Progenitor cell of endocrine pancreas (in vitro differentiated cells): ENCODE measurements at places on chromosomes 2 and 18.

GRCh38 chr18:46497129-46497528 is 159.9 kb downstream of the LOXHD1 start:
- peak; percentile 66 for DNase-seq

GRCh38 chr2:144405321-144405720 is 114.6 kb downstream of the ZEB2 start:
- no peak for DNase-seq

GRCh38 chr2:237025090-237025865 is 60.4 kb upstream of the COPS8 start:
- no peak for DNase-seq

DNA sequence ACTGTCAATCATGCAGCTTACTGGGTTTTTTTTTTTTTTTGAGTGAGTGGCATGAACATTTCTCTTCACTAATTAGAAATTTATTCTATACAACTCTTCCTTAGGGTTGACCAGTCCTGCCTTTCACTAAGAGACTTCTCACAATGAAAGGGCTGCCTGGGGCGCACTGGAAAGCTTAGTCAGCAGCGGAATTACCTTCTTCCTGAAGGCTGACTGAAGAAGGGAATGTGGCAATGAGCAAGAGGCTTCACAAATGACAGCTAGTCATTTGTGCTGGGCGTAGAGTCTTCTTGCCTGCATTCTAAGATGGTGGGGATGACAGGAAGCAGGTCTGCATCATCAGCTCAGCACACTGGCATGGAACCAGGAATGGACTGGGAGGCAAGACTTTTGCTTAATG is 15.6 kb upstream of the SCN3A start:
- no peak for DNase-seq

DNA sequence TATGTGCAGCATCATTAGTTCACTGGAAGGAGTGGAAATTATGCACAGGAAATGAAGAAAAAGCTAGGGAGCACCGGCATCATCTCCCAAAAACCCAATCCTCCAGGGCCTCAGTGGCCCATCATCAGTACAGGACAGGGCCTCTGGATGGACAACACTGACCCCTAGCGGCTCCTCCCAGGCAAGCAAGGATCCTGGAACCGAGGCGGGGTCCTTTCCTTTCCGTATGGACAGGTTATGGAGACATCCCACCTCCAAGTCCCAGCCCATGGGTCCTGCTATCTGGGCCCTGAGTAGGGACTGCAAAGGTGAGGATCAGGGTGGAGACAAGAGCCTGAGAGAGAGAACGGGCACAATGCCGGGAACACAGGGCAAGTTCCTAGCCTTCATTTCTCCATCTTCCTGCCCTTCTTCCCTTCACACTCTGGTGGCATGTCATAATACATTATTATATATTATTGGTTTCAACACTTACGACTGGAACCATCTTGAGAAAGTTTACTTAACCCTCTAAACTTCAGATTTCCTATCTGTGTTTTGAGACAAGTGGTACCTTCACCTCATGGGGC is 68.2 kb downstream of the ZNF516 start:
- peak; percentile 41 for DNase-seq

- no peak for DNase-seq
These were observed 50.1 kb upstream of the HAAO start for GRCh38 chr2:42842466-42842865.

GRCh38 chr18:72986103-72986502 is 118.3 kb upstream of the NETO1 start:
- DNase-seq, result no peak

GRCh38 chr2:191280834-191281756 is 35.9 kb downstream of the MYO1B start:
- DNase-seq, result no peak

DNA sequence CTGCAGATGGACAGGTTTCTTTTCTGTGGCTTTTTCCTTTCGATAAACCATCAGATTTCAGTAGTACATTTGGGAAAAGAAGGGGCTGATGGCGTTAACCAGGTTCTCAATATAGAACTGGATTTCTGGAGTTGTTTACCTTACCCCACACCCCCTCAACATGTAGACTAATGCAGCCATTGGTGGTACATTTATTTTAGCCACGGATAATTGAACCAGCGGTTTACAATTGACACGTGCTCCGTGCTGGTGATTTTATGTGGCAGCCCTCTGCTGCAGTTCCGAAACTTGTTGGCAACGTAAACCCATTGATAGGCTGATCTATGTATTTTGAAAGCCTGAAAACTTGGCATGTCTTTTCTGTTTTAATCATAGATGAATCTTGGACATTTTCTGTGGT is 5.4 kb downstream of the SOX11 start:
- DNase-seq, result no peak

DNA sequence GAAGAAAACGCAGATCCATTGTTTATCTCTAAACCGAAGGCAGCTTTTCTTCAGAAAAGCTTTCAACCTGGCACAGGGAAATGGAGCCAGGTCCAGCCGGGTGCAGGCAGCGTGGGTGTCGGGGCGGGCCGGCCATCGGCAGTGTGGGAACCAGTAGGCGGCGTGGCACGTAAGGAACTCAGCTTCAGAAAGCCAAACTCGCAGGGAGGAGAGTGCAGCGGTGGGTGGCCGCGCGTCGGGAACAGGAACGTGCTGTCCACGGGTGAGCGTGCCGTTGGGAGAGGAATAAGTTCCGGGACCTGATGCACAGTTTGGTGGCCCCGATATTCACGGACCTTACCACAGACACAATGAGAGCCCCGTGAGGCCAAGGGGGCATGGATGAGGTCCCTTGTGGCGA is 270.4 kb downstream of the TWIST2 start:
- DNase-seq, result no peak

DNA sequence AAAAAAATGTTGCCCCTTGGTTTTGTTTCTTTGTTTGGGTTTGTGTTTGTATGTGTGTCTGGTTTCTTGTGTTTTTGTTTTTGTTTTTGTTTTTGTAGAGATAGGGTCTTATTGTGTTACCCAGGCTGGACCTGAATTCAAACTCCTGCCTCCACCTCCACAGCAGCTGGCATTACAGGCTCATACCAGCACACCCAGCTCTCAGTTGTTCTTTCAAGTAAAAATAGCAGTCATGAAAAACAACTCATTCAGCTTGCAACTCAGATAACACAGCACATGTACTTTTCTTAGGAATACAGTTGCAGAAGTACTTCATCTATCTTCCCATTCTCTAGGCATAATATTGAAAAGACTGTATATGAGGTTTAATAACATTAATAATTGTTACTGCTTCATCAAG is 37.0 kb downstream of the ZC3H8 start:
- no peak for DNase-seq

GRCh38 chr2:69297216-69297615 is 89.8 kb downstream of the GFPT1 start:
- no peak for DNase-seq

DNA sequence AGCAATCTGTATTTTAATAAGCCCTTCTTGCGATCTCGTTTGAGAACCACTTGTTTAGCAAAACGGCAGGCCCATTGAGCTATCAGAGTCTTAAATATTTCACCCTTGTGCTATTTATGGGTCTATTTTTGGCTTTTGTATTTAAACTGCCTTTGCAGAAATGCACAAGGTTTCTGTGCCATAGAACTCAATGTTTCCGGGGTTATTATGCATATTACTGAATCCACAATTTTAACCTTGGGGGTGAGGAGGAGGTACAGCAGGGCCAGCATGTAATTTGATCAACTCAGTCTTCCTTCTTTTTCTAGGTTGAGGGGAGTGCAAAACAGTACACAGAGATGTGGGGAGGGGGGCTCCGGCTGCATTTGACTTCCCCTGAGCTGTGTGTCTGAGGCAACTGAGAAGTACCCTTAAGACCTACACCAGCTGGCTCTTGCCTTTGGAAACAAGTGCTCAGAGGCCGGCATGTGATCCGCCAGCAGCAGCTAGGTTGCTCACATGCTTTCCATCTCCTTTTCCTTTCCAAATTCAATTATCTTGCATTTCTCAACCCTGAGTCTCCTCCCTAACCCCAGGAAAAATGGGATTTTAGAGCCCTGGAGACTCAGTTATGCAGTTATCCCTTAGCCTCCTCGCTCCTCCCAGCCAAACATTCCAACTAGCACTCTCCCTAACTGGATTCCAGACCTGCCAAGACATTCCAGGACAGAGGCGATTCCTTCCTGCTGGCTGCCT is 103.0 kb downstream of the HNRNPLL start:
- DNase-seq, result no peak

DNA sequence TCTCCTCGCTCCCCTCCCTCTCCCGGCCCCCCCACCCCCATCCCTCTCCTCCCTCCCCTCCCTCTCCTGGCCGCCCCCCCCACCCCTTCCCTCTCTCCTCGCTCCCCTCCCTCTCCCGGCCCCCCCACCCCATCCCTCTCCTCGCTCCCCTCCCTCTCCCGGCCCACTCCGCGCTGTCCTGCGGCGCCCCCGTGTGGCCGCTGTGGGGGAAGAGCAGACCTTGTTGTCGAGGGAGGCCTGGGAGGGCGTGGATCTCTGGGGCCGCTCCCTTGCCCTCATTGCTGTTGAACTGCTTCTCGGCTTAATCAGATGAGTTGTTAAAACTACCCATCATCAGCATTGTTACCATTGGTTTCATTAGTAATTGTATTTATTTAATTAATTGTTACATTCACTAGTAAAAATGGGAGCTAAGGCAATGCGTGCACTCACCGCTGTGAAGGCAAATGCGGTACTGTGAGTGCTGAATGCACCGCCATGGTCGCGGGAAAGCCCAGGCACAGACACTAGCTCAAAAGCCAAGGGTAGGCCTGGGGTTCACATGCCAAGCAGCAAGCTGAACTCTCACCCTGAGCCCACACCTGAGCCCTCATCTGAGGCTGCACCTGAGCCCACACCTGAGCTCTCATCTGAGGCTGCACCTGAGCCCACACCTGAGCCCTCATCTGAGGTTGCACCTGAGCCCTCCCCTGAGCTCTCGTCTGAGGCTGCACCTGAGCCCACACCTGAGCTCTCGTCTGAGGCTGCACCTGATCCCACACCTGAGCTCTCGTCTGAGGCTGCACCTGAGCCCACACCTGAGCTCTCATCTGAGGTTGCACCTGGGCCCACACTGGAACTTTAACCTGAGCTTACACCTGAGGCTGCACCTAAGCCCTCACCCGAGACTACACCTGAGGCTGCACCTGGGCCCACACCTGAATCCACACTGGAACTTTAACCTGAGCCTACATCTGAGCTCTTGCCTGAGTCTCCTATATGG is 8.8 kb downstream of the RTP5 start:
- DNase-seq, result peak; percentile 63

GRCh38 chr2:36609507-36609906 is 11.5 kb upstream of the FEZ2 start:
- DNase-seq, result no peak

DNA sequence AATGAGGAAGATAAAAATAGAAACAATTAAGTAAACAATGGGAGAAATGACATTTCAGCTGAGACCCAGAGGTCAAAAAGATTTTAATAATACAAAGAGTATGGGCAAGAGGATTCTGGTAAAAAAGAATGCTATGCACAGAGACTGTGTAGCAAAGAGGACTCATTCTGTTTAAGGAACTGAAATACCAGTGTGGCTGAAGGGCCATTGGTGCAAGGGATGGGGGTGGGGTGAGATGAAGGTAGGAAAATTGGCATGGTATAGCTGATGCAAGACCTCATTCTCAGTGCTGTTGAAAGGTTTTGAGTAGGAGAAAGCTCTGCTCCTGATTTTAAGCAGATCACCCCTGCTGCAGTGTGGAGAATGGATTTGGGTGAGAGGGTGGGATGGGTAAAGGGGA is 10.8 kb downstream of the GALNT1 start:
- no peak for DNase-seq

- DNase-seq, result no peak
These were observed 5.2 kb downstream of the SCTR start for GRCh38 chr2:119519057-119519408.

DNA sequence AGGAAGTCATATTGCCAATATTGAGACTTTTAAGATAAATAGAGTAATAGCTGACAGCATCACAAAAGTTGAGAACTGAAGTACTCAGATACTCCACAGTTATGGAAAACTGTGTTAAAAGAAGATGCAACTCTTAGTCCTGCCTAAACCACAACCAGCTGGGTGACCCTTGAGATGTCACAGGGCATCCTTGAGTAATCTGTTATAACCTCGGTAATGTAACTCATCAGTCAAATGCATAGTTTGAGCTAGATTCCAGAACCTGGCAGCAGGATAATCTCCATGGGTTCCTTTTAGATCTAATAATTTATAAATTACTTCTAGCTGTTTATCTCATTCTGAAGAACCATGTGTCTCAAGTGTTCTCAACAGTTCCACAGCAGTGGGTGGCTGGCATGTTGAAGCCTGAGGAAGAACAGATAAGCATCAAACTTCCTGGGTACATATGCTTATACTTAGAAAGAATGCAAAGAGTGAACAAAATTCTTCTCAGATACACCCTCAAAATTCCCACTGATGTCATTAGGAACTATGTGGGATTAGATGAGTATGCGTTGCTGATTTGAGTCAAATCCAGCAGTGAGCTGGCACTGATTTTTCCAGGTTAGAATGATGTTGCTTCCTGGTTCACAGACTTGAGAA is 304.1 kb upstream of the ERBB4 start:
- no peak for DNase-seq

- DNase-seq, result no peak
These were observed 40.0 kb upstream of the PUM2 start for GRCh38 chr2:20390524-20391123.

DNA sequence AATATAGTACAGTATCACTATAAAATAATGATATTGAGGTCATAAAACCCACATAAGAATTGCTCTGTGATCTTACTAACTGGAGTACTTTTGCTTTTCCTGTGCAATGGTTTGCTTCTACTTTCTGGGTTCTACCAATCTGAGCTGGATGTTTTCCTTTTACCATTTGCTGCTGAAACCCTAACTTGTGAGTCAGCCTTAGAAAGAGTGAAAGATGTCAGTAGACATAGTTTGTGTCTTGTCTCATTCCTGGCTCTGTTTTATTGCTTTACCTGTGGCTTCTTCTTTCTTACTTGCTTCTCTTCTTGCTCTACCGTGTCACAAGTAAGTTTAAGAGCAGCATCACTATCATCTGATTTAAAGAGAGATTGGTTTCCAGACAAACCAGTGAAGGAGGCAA is 61.0 kb downstream of the MBD2 start:
- no peak for DNase-seq

GRCh38 chr18:59180150-59180845 is 39.7 kb upstream of the GRP start:
- DNase-seq, result no peak

- DNase-seq, result no peak
These were observed 3.7 kb downstream of the FBXO48 start for GRCh38 chr2:68463287-68463877.

- DNase-seq, result no peak
These were observed 9.1 kb downstream of the MSTN start for GRCh38 chr2:190053426-190053825.

GRCh38 chr2:216205486-216205885 is 96.3 kb downstream of the XRCC5 start:
- no peak for DNase-seq

DNA sequence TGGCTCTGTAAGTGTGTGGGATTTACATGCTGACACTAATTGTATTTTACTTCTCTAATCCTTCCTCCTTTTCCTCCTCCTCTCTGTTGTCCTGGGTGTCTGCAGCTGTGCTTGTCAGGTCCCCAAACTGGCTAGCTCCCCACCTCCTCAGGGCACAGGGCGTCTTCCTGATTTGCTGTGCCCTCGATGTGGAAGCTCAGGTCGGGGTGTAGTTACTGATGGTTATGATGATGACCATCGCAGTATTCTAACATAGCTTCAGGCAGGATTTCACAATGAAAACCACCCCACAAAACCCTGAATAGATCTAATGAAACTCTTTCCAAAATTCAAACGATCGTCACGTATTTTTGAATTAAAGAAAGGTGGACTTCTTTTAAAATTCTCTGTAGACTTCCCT is 428.4 kb downstream of the TGIF1 start:
- no peak for DNase-seq

GRCh38 chr2:21687589-21687988 is 563.8 kb downstream of the TDRD15 start:
- DNase-seq, result no peak

GRCh38 chr18:6776188-6776587 is 46.7 kb downstream of the ARHGAP28 start:
- no peak for DNase-seq
